ENCODE measurements at places on chromosomes 5 and 9. TPM values are rescaled to one million over a fixed set of nuclear protein-coding genes. Genes with fewer than 3 reads are reported as not detected.

Gene CDO1
- total RNA-seq: 3.5 TPM

Gene BAAT
- total RNA-seq: not detected

Gene SH3TC2
- 70.0 TPM for total RNA-seq

Gene TMEM215
- not detected for total RNA-seq

Gene SLC6A7
- 0.10 TPM for total RNA-seq

Gene PCDHGB2
- 4.3 TPM for total RNA-seq

Gene PCDHGC4
- 3.6 TPM for total RNA-seq

Gene CCL27
- 0.68 TPM for total RNA-seq

Gene FOXD4L6
- not detected for total RNA-seq

Gene AQP7
- 8.3 TPM for total RNA-seq

Gene IRF1
- 40.8 TPM for total RNA-seq

Gene TSSK1B
- total RNA-seq: 2.1 TPM

Gene LCNL1
- total RNA-seq: 1.7 TPM

Gene SMARCA2
- 283 TPM for total RNA-seq

Gene RAPGEF6
- total RNA-seq: 30.7 TPM

Gene RNF38
- total RNA-seq: 54.4 TPM

Gene PDE6A
- not detected for total RNA-seq

Gene TNC
- 61.2 TPM for total RNA-seq

Gene USP20
- total RNA-seq: 42.1 TPM

Gene NTNG2
- total RNA-seq: 2.2 TPM

Gene EFCAB9
- total RNA-seq: not detected

Gene CENPP
- total RNA-seq: 10.6 TPM

Gene TRAPPC13
- 35.2 TPM for total RNA-seq

Gene FAM221B
- total RNA-seq: 0.26 TPM

Gene SLC36A2
- total RNA-seq: not detected

Gene SLC4A9
- 0.13 TPM for total RNA-seq

Gene AK8
- total RNA-seq: 1.7 TPM

Gene CTXN3
- total RNA-seq: not detected

Gene PTGER4
- 10.3 TPM for total RNA-seq

Gene DIPK1B
- 6.6 TPM for total RNA-seq

Gene C1QTNF2
- total RNA-seq: 3.8 TPM

Gene KIF24
- total RNA-seq: 0.94 TPM

Gene SPINK6
- not detected for total RNA-seq

Gene GALNT12
- 38.5 TPM for total RNA-seq

Gene PARP8
- 58.4 TPM for total RNA-seq

Gene OR2V2
- total RNA-seq: not detected

Gene COL15A1
- total RNA-seq: 63.2 TPM

Gene PCDHGC3
- 52.6 TPM for total RNA-seq

Gene FRMPD1
- total RNA-seq: not detected

Gene F2RL1
- total RNA-seq: 16.8 TPM

Gene PCDHGA10
- total RNA-seq: 7.4 TPM

Gene POLR3G
- 2.1 TPM for total RNA-seq

Gene LCP2
- total RNA-seq: 21.7 TPM

Gene CYLC2
- total RNA-seq: not detected

Gene IL3
- not detected for total RNA-seq

Gene TMEM250
- 31.8 TPM for total RNA-seq

Gene C5orf24
- 33.7 TPM for total RNA-seq

Gene SPAG8
- 6.4 TPM for total RNA-seq

Gene GFI1B
- total RNA-seq: not detected

Gene EMB
- total RNA-seq: 16.1 TPM

Gene GLRA1
- not detected for total RNA-seq

Gene SPATA6L
- 23.1 TPM for total RNA-seq

Gene ABCA2
- 25.7 TPM for total RNA-seq

Gene MAMDC4
- total RNA-seq: 10.7 TPM

Data from ureter (tissue), 1 donor.